Stimulated activated CD8-positive, alpha-beta memory T cell treated with anti-CD3 and anti-CD28 coated beads, Interleukin-4, amount 100 ng/mL, for 4 hours (primary cell): ENCODE measurements at places on chromosomes 5 and 9.

GRCh38 chr5:134620634-134621033 is 12.0 kb downstream of the SAR1B start:
- DNase-seq = no peak

DNA sequence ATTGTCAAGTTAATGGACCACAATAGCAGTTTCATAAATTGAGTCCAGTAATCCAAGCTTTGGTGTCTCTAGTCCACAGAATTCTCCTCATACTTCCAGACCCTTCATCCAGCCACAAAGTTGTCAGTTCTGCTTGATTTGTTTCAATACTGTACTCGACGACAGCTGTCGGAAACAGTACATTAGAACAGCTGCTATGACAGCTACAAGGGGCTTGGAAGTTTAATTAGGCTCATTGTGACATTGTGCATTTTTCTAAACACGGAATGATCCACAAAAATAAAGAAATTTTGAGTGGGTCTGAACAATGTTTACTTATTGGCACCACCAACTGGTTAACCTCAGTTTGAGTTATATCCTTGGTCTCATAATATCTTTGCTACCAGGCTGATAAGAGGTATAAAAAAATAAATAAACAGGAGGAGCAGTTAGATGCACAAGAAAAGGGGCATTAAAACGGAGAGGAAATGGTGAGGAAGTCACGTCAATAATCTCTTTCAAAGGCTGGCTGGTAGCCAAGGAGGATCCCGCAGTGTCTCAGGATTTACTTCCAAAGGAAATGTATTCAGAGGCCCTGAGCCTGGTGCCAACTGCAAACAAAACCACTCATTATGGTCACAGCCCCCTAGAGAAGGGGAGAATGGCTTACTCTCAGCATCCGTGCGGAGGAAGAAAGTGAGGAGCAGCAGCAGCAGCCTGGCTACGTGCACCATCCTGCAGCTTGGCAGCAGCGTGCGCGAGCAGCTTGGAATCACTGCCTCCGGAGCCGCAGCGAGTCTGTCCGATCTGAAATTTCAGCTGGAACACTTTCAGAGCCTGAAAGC is 933.8 kb upstream of the DMAC1 start:
- DNase-seq = no peak

- no peak for DNase-seq
Observed at GRCh38 chr5:10620346-10620745, 56.5 kb downstream of the ANKRD33B start.

- no peak for DNase-seq
Observed at GRCh38 chr5:54764102-54765090, 221.0 kb downstream of the ESM1 start.

GRCh38 chr5:135543485-135544304 is 7.9 kb upstream of the NEUROG1 start:
- DNase-seq = no peak

- DNase-seq = no peak
Observed at GRCh38 chr9:125399165-125399564, 137.5 kb downstream of the GAPVD1 start.

- DNase-seq = no peak
Observed at GRCh38 chr9:103894184-103894583, 199.9 kb upstream of the SMC2 start.

- DNase-seq = no peak
Observed at GRCh38 chr5:170491479-170491878, 12.3 kb upstream of the KCNIP1 start.

DNA sequence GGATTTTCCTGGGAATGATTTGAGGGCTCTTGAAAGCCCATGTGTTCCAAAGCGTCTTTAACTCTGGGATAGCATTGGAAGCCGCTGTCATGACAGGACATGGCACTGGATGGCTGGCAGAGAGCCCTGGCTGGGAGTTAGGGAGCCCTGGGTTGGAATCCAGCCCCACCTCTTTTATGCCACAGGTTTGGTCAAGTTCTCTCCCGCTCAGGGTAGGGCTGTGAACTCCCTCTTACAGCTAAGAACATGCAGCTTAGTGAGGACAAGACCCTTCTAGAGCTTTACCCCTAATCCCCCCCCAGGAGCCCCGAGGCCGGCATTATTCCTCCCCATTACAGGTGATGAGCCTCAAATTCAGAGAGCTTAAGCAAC is 37.2 kb downstream of the OLFML2A start:
- no peak for DNase-seq

DNA sequence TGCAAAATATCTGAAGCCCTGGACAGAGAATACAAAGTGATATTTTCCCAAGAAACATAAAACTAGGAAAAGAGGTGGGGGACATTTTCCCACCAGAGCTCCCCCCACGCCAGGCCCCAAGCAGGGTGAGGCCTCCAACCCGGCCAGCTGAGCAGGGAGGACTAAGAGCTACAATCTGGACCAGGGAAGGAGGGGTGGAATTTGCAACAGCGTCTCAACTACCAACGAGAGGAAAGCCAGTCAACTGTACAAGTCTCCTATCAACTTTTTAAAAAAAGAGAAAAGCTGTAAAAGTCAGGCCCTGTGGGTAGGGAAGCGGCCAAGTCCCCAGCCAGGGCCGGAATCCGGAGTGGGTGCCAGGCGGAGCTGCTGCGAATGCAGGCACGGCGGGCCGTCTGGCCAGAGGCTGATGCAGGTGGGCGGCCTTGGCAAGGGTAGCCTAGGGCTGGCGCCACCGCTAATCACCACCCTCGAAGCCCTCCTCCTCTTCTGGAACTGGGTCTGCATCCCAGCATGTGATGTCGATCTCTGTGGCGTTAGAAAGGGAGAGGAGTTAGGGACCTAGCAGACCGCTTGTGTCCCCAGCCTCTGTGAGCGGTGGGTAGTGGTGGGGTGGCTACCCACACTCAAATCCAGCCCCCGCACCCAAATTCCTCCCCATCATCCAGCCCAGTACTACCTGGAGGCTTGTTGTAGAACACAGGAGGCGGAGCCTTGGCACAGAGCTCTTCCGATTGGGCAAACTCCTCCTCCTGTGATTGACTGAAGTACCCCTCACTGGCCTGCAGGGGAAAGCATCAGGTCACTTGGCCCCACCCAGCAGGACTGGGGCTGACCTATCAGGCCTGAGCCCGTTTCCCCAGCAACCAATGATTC is 10.6 kb downstream of the PRR7 start:
- no peak for DNase-seq

DNA sequence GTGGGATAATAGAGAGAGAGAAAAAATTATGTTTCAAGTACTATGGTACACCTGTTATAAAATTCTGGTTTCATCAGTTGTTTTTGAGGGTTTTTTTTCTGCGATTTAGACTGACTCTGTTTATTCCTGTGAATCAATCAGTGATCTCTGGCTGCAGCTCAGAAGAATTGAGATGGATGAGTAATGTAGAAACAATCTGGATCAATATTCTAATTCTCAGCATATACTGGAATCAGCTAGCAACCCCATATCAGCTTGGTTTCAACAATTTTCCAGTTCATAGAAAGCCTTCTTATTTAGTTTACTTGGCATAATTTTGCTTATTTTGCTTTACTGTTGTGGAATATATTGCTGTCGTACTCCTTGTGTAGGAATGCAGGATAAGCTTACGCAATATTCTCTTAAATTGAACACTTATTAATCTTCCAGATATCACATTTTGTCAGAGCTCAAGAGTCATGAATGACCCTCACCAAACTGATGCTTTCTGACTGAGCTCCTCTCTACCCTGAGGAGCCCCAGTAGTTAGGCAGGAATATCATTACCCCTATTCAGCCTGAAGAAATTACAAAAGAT is 42.9 kb downstream of the SHC3 start:
- no peak for DNase-seq

GRCh38 chr5:122392824-122393223 is 80.8 kb downstream of the SNCAIP start:
- DNase-seq = no peak

DNA sequence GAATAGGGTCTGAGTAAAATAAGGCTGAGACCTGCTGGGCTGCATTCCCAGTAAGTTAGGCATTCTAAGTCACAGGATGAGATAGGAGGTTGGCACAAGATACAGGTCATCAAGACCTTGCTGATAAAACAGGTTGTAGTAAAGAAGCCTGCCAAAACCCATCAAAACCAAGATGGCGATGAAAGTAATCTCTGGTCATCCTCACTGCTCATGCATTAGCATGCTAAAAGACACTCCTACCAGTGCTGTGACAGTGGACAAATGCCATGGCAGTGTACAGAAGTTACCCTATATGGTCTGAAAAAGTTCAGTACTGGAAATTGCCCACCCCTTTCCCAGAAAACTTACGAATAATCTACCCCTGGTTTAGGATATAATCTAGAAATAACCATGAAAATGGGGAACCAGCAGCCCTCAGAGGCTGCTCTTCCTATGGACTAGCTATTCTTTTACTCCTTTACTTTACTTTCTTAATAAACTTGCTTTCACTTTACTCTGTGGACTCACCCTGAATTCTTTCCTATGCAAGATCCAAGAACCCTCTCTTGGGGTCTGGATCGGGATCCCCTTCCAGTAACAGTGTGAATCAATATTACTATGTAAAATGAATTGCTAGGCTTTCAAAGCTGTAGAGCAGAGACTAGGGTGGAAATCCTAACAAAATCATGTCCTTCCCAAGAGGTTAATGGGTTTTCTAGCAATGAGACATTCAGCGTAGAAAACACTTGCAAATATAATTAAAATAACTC is 257.8 kb downstream of the KIAA0825 start:
- no peak for DNase-seq

DNA sequence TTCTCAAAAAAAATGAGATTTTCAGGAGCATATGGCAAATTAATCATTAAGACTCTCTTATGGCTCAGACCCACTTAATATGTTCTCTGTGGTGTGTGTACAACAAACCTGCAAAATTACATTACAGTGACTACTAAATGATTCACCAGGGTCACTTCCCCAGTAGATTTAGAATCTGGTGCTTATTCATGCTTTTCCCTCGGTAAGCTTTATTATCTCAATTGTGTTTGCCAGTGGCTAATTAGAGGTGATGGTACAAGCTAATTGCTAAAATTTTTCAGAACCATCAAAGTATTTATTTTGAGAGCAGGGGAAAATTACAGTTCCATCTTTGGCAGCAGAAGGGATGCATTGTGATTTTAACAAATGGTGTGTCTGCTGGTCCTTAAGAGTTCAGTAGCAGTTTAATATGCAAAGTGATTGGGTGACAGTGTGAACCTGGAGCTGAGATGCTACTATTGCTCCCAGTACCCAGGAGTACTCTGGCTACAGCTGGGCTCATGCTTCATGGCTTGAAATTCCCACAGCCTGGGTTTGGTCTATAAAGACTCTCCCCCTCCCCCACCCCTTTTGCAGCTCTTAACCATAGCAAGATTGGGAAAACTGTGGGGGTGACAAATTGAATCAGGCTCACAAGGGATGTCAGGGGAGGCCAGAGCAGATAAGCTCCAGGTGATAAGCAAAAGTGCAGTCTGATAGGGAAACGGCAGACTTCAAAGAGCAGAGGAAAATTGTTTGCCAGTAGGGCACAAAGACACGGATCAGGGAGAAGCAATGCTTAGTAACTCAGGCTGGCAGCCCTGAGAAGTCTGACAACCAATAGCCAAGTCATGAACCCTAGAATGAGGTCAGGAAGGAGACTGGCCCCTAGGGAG is 92.8 kb upstream of the RAD23B start:
- DNase-seq = no peak

GRCh38 chr5:124744170-124744971 is 2.1 kb downstream of the ZNF608 start:
- DNase-seq = no peak

DNA sequence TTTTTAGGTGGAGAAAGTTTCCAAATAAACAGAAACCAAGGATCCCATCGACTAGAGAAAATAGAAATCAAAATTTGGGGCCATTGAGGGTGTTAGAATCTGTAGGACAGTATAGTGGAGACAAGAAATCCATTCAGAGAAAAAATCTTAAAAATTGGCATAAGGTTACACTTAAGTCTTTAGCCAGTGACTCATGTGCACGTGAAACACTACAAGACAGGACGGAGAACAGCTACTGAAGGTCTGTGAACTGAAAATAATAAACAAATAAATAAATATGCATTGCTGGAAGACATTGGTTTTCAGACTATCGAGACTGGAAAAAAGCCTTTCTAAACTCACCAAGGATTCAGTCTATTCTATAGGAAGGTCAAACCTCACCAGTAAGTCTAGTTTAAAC is 1955.5 kb downstream of the MAT2B start:
- DNase-seq = no peak

GRCh38 chr5:141330299-141331080 is at the start of gene PCDHGA1:
Gene PCDHGA1 (plus strand): TSS chr5:141330514.
- DNase-seq = no peak

DNA sequence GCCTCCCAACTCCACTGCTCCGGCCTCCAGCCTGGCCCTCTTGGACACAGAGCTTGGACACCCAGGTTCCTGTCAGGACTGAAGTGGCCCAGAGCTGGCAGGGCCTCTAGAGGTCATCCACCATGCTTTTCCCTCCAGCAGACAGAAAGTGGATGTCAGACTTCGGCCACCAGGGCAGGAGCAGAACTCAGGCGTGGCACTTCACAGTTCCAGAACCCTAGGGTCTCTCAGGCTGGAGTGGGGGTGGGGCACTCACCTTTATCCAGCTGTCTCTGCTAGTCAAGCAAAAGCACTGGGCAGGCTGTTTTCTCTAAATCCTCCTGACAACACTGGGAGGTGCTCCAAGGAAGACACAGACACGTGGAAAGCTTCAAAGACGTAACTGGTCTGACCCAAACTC is 35.6 kb upstream of the N4BP3 start:
- no peak for DNase-seq

GRCh38 chr9:83204047-83204446 is 141.1 kb upstream of the RASEF start:
- DNase-seq = no peak

DNA sequence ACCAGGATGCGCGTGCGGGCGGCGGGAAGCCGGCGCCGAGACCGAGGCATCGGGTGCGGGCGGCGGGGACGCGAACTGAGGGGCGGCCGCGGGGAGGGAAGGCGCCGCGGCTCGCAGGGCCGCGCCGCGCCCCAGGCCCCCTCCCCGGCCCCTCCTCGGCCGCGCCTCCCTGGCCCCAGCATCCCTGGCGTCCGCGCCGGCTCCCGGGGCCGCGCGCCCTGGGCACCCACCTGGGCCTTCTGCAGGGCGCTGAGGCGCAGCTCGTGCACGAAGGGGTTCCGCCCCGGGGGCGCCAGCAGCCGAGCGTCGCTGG is 324 bp downstream of the LPCAT1 start:
- DNase-seq = no peak

- no peak for DNase-seq
Observed at GRCh38 chr9:5563886-5564285, 53.6 kb downstream of the PDCD1LG2 start.

DNA sequence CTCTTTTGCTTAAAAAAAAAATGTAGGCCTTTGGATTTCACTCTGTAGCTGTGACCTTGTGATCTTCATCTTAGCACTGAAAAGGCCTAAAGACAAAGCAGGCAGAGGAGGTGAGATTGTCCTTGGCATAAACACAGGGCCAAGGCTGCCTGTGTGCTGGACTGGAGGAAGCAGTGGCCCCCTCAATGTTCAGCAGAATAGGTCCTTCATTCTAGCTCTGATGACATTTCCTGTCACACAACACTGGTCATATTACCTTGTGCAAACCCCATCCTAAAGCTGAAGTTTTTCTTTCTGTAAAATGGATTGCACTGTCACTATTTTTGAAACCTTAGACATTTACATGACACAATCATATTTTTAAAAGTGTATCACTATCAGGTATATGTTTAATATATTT is 147.4 kb downstream of the INSYN2B start:
- DNase-seq = no peak
